Heart left ventricle (tissue), 16 donors: ENCODE measurements at places on chromosomes 4 and X. TPM values are rescaled to one million over a fixed set of nuclear protein-coding genes. Genes with fewer than 3 reads are reported as not detected.

- DNase-seq = no peak
Observed at GRCh38 chr4:105645440-105645839, 63.0 kb downstream of the INTS12 start.

The CCKAR gene
- not detected for total RNA-seq

DNA sequence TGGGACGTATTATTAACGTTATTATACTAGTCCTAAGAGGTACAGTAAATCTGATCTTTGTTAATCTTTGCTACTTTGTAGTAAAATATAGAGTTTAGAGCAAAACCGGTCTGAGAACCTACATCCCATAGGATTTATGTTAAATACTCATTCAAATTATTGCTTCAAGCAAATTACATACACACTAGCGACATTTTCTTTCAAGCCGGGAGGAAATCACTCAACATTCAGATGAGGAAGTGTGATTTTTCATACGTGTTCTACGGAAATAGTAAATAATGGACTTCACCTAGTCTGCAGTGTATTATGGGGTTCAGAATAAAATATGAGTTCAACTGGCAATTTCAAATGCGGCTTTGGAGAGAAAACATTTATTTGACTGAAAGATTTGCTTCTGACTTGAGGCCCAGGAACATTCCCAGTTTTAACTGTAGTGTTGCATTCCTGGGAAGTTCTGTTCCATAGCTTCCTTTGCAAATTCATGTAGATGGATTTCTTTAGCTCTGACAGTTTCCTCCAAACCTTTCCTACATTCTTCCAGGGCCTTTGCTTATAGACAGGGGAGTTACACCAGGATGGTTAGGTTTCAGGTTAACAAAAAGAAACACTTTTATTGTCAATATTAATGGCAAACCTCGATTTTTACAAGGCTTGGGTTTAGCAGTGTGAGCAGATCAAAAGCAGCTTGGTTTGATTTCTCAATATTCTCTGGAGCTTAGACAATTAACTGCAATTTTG, 5.3 kb upstream of the HAND2 start:
- no peak for DNase-seq

- no peak for DNase-seq
Observed at GRCh38 chr4:93761286-93761685, 67.3 kb upstream of the ATOH1 start.

The TMEM47 gene
- total RNA-seq = 44.2 TPM

DNA sequence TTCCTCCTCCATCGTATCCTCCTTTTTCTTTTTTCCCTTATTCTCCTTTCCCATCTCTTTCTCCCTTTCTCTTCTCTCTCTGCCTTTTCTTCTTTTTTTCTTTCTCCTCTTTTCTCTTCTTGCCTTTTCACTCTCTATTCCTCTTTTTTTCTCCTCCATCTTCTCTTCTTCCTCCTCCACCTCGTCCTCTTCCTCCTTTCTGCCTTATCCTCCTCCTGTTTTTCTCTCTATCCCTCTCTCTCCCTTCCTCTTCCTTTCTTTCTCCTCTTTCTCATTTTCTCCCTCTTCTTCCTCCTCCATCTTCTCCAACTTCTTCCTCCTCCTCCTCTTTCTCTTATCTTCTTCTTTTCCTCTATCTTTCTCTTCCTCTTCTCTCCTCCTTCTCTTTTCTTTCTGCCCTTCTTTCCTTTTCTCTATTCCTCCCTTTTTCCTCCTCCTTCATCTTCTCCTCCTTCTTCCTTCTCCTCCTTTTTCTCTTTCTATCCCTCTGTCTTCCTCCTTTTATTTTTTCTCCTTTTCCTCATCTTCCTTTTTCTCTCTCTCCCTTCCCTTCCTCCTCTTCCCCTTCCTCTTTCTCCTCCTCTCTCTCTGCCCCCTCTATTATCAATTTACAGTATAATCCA, 269.1 kb downstream of the DHRSX start:
- no peak for DNase-seq

The H2BW2 gene
- not detected for total RNA-seq
